ENCODE measurements at places on chromosomes 6 and 20. TPM values are rescaled to one million over a fixed set of nuclear protein-coding genes. Genes with fewer than 3 reads are reported as not detected.

CTAGE9 gene
- not detected for total RNA-seq

C6orf141 gene
- total RNA-seq: not detected

- no peak for DNase-seq
These were observed 17.0 kb downstream of the TFAP2A start for GRCh38 chr6:10397756-10398445.

BMP7 gene
- not detected for total RNA-seq

RAET1L gene
- total RNA-seq: not detected

DNA sequence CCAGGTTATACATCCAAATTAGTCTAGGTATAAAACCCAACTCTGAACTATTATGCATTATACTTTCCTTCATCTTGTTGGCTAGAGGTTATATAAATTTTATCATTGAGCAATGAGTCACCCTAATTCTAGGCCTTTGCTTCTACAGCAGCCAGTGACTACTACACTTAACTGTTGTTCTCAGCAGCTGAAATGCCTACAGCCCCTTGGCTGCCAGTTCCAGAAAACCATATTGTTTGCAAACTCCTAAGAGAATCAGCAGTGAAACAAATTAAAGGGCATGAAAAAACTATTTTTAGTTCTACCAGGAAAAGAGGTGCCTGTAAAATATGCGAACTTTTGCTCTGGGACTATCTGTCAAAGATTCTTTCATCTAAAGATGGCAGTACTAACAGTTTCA, 292.8 kb downstream of the FRK start:
- no peak for DNase-seq

GRCh38 chr20:53767206-53767930, 173.7 kb upstream of the ZNF217 start:
- no peak for DNase-seq

ADGRF5 gene
- not detected for total RNA-seq

GRCh38 chr6:4351520-4352321, 216.3 kb upstream of the ECI2 start:
- DNase-seq: no peak

FOXA2 gene
- total RNA-seq: not detected

DNA sequence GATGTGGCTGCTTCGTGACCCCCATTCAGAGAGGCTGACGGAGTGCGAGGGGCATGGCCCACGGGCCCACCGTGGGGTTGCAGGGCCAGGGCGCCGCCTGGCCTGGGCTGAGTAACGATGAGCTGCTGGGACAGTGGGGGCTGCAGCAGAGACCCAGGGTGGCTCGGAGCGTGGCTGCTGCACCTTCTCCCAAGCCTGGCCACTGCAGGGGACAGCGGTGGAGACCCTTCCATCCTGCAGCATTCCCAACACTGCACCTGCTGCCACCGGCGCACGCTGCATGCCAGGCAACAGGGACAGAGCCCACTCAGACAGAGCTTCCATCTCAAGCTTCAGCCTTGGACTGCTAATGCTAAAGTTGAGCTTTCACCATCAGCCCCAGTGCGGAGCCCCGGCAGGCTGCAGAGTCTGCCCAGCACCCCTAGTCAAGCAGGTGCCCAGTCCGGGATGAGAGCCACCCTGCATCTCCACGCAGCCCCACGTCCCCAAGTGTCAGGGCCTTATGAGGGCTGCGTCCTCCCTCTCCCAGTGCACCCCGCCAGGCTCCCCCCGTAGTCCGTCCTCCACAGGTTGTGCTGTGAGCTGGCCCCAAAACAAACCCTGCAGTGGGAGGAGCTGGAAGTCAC, 89.4 kb upstream of the AFDN start:
- no peak for DNase-seq

CCN5 gene
- total RNA-seq: not detected

PSORS1C2 gene
- not detected for total RNA-seq

RIMS1 gene
- not detected for total RNA-seq

DNA sequence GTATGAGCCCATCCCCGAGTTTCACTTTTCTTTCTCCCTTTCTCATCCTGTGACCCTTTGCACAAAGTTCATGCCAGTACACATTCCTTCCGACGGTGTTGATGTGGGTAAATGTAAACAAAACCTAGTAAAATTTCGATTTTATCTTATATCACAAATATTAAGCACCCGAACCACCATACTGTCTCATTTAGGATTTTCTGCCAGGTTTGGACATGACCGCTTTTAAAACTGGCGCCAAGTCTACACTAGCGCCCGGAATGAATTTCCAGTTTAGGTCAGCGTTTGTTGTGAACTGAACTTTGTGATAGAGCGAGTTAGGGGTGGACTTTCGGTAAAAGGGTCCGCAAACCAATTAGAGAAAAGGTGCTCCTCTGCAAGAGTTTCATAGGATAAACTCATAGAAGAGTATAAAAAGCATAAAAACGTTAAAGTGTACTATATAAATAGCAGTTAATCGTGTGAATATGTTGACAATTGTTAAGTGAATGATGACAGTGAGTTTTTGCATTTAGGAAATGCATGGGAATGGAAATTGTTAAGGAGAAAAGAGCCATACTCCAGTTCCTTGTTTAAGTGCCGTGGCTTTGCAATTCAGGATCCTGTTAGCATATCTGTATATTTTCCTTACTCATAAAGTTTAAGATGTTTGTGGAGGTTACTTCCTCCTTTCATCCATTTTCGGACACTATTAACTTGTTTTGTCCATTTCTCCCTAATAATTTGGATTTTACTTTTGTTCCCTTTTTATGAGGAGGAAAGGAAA, 937 bp downstream of the AKAP7 start:
- no peak for DNase-seq

GRCh38 chr6:149716181-149716963, 1.5 kb downstream of the LATS1 start:
- no peak for DNase-seq

MTHFD1L gene
- 22.1 TPM for total RNA-seq
